ENCODE measurements at places on chromosomes 7 and 10. TPM values are rescaled to one million over a fixed set of nuclear protein-coding genes. Genes with fewer than 3 reads are reported as not detected.

DNA sequence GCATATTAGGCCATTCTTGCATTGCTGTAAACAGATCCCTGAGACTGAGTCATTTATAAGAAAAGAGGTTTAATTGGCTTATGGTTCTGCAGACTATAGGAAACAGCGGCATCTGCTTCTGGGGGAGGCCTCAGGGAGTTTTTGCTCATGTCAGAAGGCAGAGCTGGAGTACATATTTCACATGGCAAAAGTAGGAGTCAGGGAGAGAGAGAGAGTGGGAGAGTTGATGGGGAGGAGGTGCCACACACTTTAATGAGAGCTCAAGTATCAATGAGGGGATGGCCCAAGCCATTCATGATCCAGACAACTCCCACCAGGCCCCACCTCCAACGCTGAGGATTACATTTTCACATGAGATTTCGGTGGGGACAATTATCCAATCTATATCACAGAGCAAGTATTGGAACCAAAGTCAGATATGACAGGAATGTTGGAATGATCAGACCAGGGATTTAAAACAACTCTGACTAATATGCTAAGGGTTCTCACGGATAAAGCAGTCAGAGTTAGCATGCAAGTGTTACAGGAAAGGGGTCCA lies 795.3 kb upstream of the CELF2 start:
- DNase-seq = no peak

DNA sequence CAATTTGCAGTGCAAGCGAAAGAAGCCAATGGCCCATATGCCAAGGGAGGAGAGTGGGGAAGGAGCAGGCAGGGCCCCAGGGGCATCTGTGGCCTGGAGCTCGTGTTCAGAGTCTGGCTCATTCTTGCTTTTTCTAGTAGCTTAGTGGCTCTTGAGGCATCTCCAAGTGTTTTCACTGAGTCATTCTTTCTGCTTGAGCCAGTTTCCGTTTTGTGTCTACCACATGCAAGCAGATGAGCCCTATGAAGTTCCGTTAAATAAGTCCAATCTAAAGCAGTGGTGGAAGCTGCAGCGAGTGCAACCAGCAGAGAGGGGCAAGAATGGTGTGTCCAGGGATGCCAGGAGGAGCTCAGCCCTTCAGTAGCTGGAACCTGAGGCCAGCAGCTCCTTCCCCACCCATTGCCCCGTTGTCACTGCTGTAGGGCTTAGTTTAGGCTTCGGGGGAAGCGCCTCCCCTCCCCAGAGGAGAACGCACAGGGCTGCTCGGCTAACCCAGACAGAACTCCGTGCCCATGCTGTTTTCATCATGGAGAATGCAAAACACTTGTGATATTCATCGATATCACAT lies 57.4 kb upstream of the EBF3 start:
- DNase-seq = no peak

- no peak for DNase-seq
Observed at GRCh38 chr10:89887406-89887805, 186.0 kb downstream of the KIF20B start.

DNA sequence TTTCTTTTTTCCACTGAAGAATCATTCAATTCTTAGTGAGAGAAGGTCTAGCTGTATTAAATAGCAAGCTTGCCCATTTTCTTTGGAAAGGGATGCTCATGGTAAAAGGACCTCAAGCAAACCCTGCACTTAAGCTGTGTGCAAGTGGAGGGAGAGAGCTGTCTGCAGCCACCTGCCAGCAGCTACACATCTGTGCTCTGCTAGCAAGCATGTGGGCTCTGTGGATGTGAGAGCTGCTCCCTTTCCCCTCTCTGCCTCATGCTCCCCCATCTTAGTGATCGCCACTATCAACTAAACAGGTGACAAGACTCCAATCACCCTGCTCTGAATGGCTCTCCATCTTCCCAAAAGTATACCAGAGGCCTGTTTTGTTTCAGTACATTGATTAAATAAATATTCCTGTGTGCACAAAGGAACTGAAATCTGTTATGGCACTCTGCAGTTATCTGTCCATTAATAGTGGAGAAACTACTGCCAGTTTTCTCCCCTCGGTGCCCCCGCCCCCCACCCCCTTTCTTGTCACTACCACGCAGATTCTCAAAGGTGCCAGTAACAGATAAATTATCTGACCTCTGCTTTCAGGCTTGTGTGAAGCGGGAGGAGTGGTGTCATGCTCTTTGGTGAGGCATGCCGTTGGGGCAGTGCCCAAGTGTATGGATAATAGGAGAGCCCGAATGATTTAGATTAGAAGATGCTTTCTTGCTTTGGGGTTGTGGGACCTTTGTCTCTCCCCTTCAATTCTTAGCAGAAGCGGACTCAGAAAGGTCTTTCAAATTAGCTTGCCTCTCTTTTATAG lies 26.4 kb downstream of the AUTS2 start:
- DNase-seq = no peak

The BHLHA15 gene
- not detected for total RNA-seq

DNA sequence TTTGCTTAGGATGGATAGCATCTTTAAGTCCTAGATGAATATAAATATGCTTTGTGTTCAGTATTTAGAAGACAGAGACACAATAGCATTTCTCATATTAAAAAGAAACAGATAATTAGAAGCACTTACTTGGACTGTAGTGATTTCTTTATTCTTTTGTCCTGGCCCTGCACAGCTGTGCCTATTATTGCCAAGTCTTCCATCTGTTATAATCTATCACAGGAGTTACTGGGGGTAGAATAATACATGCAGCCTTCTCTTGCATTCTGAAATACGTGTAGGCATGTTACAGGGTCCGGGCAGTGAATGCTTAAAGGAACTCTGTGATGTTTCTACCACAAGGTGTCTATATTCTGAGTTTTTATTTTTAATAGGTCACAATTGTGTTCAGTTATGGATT lies 461.5 kb upstream of the COBL start:
- DNase-seq = no peak

Measured in Caki2 (cell line).